ENCODE measurements at places on chromosomes 13 and 19.

- DNase-seq: no peak
Measured at GRCh38 chr13:87153371-87153770, 517.8 kb upstream of the SLITRK5 start.

DNA sequence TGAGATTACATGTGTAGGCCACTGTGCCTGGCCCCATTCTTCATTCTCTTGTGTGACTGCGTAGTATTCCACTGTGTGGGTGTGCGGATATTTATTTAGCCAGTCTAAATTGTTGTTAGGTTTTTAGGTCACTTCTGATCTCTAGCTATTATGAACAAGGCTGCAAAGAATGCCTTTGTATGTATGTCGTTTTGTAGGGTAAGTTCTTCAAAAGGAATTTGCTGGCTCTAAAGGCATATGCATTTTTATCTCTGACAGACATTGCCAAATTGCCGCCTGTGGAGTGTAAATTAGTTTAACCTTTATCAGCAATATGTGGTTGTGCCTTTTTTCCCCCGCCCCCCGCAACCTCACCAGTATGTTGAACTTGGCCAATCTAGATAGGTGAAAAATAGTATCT is 30.3 kb upstream of the EHD2 start:
- no peak for DNase-seq

- no peak for DNase-seq
Measured at GRCh38 chr13:90336507-90336906, 1011.0 kb upstream of the MIR17HG start.

GRCh38 chr13:113534236-113534860 is 43.8 kb upstream of the DCUN1D2 start:
- no peak for DNase-seq

DNA sequence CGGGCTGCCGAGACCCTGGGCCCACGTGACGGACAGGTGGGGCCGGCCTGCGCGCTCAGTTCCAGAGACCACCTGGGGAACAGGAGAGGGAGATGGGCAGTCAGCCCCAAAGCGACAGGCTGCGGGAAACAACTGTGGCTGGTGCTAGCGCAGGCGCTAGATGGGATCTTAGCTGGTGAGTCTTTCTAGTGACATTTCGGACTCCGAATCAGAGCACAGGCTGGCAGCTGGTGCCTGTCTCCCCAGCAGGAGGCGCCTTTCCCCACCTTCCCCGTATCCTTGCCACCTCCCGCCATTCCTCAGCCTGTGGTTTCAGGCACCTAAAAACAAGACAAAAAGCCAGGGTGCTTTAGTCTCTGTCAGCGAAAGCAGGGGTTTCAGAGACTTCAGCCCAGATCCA is 19.4 kb upstream of the RANBP3 start:
- DNase-seq: no peak

DNA sequence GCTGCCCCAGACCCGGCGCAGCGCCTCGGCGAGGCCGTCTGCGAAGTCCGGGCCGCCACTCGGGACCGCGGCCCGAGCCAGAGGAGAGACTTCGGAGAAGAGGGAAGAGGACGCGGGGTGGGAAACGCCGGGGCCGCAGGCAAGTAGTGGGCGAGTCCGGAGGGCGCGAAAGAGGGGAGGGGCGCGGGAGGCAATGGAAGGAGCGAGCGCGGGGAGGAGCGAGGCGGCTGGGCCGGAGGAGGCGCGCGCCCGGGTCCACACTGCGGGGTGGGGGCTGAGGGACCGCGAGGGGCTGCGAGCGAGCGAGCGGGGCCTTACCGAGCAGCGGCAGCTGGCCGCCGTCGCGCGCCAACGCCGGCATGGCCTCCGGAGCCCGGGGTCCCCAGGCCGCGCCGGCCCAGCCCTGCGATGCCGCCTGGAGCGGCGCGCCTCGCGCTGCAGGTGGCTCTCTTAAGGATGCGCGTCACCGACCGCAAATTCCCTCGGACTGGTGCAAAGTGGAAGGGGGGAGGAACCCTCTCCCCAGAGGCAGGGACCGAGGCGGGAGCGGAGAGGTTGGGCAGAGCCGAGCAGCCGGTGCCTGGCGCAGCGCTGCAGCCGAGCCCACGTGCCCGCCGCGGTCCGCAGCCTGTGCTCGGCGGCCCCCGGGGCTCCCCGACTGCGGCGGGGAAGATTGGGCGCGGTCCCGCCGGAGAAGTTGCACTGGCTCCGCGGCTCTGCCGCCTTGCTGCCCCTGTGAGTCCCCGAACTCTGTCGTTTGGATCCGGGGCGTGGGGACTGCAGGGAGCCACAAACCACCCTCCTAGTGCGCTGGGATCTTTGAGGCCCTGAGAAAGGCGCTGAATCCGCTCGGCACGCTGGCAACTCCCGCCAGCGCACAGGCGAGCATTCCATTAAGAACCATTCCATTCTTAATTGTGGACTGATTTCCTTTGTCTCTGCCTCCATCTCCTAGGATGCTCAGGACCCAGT is at the start of gene FLT3:
Gene FLT3 (minus strand): TSS at position 427 of the 972 bp plus-strand sequence. CDS start 66 bp downstream, at position 361.
- DNase-seq: no peak

DNA sequence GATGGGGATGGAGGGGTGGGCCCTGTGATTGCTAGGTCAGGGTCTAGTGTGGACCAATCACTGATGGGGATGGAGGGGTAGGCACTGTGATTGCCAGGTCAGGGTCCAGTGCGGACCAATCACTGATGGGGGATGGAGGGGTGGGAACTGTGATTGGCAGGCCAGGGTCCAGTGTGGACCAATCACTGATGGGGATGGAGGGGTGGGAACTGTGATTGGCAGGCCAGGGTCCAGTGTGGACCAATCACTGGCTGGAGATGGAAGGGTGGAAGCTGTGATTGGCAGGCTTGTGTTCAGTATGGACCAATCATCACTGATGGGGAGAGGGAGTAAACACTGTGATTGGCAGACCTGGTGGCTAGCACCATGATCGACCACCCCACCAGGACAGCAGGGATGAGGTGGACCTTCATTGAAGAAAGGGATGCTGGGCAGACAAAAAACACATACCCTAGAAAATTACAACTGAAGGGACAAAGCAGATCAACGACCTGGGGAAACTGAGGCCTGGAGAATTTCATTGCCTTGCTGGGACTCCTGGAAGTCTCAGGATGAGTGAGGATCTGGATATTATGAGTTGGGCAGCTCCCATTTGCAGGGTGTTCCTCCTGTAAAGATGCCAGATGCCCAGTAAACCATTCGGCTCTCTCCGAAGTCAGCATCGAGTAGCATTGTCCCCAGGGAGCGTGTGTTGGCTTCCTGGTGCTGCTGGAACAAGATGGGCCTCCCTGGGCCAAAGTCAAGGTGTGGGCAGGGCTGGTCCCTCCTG is 15.5 kb downstream of the TMPRSS9 start:
- peak; percentile 17 for DNase-seq

GRCh38 chr19:7870571-7871436 is 3.4 kb downstream of the PRR36 start:
- no peak for DNase-seq

DNA sequence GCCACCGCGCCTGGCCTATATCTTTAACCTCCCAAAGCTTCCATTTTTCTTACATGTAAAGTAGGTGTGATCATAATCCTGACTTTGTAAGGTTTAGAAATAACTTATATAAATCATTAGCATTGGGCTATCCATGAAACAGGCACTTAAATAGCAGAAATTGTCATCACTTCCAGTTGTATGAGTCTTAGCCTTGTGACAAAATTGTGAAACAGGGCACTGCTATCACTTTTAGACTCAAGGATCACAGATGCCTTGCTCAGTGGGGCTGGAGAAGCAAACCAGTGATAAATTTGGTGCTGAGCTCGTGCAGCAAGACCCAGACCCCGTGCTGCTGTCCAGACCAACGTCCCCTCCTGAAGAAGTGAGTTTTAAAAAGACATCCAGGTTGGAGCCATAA is 209.7 kb downstream of the KATNAL1 start:
- no peak for DNase-seq

DNA sequence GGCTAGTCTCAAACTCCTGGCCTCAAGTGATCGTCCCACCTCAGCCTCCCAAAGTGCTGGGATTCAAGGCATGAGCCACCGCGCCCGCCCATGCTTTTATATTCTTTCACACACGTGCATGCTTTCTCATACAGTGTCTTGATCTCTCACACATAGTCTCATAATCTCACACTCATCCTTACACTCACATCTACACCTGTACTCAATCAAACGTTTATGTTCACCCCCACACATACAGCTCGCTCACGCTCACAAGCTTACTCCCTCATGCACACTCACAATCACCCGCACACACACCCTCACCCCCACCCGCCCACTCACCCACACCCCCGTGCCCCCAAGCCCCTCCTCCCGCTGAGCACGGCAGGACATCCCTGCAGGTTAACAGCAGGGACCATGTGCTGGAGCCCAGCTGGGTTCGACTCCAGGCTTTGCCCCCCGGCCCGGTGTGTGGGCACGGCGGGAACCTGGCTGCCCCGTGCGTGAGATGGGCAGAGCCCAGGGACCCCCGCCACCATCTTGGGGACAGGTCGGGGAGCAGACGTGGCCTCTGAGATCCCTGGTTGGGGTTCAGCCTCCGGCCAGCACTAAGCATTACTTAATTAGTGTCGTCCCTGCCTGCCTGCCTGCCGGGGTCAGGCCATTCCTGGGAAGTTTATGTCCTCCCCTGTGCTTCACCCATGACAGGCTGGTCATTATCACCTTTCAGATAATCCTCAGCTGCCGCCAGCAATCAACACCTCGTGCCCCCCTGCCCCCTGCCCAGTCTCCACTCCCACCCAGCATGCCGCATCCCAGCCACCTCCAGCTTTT is 11.4 kb downstream of the SBK2 start:
- no peak for DNase-seq

DNA sequence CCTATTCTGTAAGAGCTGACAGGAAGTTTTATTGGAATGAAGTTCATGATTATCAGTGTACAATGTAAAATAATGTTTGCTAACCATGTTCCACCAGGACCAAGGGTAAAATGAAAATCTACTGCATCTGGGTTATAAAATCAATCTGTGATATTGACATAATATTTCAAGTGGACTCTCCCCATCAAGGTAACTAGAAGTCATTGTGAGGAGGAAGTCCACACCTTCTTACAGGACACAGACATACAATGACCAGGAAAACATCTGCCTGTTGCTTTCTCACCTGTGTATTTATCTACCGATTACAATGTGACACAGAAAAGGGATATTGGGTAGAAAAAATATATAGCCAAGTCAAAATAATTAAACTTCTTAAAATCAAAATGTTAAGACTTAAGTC is 140.7 kb upstream of the RFC3 start:
- DNase-seq: no peak

GRCh38 chr19:48608798-48609263 is 2.3 kb downstream of the SPACA4 start:
- no peak for DNase-seq

DNA sequence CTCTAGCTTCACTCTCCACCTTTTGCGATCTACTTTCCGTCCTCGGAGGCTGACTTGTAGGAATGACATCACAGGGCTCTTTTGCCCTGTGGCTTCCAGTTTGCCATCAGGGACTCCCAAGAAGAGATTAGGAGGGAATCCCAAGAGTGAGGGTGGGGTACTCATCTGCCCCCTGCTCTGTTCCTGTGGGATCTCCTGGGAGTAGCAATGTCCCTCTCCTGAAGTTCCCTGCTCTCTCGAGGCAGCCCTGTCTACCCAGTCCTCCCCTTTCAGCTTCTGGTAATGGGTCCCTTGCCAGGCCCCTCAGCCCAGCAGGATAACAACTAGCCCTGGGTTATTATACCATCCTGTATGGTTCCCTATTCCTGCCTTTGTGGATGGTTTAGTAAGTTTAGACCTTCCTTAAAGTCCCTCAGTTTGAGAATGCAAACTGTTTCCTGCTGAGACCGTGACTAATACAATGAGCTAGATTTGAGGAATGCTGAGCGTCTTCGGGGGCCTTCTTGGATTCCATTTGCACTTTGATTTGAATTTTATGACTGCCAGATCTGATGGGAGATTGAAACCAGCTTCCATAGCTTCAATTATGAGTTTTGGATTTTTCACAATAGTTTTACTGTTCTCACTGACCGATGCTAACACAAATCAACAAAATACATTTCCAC is 73.7 kb upstream of the IPO5 start:
- DNase-seq: no peak

DNA sequence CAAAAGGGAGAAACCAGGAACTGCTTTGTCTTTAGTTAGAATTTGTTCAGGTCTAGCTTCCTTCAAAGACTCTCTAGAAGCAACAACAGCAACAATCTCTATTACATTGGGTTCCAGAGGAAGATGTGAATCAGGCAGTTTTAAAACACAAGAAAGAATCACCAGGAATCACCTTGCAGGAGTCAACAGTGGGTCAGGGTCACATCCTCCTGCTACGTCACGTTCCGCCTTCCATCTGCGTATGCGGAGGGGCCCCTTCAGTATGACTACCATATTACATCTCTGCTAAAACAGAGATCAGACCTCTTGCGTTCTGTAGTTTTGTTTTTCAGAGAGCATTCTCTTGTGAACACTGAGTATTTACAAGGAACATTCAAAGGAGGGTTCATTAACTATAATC is 147.8 kb upstream of the STARD13 start:
- no peak for DNase-seq

DNA sequence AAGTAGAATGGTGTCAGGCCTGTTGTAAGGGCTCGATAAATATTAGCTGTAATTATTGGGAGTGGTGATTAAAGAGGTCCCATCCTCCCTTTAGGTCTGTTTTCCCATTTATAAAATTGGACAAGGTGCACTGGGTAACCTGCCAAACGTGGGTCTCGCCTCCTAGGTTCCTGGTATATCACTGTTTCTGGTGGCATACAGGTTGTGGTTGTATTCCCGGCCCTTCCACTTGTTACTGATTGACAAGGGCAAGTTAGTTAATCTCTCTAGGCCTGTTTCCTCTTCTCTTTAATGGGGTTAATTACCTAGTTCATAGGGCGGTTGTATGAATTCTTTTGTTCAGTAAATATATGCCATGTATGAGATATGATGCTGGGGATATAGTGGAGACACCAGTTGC is 1.5 kb downstream of the PPP2R1A start:
- no peak for DNase-seq

- DNase-seq: no peak
Measured at GRCh38 chr13:35146686-35147085, 204.6 kb downstream of the NBEA start.

- no peak for DNase-seq
Measured at GRCh38 chr13:30346153-30346788, 38.9 kb upstream of the KATNAL1 start.

DNA sequence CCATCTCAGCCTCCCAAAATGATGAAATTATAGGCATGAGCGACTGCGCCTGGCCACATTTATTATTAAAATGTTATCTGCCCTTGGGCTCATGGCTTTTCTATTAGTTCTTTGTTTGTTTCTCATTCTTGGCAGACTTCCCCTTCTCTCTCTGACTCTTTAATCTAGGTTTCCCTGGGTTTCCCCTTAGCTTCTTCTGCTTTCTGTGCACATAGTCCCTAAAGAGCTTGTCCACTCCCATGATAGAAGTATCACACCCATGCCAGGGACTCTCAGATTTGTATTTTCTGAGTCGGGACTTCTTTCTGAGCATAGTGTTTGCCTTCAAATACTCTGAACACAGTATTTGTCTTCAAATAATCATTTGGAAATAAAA is 38.6 kb upstream of the ITM2B start:
- no peak for DNase-seq
